ENCODE measurements at places on chromosomes 3 and 15.
A peak's percentile ranks its signal among the peaks of the same experiment; 100 is the strongest.

- DNase-seq, result no peak
These were observed 27.6 kb upstream of the RAB7A start for GRCh38 chr3:128698211-128699047.

- DNase-seq, result no peak
These were observed 62.0 kb downstream of the SFMBT1 start for GRCh38 chr3:52983828-52984227.

DNA sequence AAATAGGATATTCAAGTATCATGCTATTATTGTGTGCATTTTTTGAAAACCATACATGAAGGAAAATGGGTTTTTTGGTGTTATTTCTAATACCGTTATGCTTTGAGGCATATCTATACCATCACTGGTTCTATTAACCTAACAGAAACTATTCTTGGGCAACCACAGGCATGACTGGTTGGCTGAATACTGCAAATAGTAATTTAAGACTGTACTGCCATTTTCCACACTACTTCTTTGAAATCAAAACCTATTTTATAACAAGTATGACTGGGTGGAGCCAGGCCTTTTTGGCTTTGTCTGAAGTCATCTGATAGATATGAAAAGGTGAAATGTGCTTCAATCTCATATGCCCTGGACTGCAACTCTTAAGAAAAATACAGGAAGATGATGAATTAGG lies 115.1 kb downstream of the ULK4 start:
- DNase-seq, result no peak

GRCh38 chr3:185519021-185519420 lies 20.2 kb upstream of the TMEM41A start:
- no peak for DNase-seq

GRCh38 chr15:68203956-68204355 lies 1.2 kb downstream of the CALML4 start:
- DNase-seq, result peak; percentile 74

DNA sequence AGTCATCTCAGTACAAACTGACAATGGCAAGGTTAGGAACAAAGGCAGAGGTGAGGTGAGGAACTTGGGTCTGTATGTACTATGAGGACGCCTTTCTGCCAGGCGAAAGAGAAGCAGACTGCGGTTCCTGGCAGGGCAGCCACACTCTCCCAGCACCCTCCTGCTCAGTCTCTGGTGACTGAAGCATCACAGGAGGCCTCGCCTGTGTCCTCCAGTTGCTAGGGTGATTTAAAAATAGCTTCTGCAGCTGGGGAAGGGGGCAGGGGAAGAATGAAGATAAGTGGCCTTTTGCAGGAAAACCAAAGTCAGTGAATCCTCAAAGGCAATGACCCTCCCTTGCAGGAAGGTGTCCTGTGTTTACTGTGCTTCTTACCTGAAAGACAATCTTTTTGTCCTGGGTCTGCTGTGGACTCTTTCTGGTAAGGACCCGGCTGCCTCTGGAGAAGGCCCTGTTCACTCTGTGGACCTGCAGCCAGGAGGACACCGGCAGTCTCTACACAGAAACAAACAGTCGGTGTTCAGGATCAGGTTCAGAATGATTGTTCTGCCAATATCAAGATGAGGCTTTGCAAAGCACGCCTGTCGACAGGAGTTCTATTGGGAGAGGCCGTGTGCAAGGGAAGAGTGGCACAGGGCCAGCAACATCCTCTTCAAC lies 65.7 kb upstream of the DGKG start:
- no peak for DNase-seq

DNA sequence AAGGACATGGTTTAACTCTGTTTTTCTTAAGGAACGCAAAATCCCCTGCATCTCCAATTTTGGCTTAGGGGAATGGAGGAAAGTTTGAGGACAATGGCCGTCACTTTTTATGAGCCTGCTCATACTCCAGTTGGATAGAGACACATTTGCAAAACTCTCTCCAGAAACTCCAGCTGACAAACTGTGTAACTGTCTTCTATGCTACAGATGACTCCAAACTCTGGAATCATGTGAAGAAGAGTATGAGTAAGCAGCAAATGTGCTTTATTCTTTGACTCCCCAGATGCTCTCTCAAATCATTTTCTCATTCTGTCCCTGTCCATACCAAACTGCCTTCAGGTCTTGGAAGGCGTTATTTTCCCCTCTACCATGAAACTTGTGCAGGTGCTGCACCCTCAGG lies 226.5 kb upstream of the GPR149 start:
- no peak for DNase-seq

- DNase-seq, result no peak
These were observed 733.5 kb upstream of the CCDC54 start for GRCh38 chr3:106643684-106644161.

GRCh38 chr3:151558661-151559060 lies 97.8 kb upstream of the IGSF10 start:
- no peak for DNase-seq

DNA sequence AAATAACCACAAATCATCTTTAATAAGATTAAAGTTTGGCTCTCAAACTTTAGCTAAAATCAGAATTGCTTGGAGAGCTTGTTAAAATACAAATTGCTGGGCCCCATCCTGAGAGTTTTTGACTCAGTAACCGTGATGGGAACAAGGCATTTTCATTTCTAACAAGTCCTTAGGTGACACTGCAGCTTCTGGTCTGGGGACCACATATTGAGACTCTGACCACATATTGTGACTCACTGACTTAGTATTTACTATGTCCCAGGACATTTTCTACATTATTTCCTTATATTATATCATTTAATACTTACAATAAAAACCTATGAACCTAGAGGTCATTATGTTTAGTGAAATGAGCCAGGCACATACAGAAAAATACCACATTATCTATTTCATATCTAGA lies 164.5 kb downstream of the ZMAT3 start:
- no peak for DNase-seq

GRCh38 chr3:66299891-66300290 lies 79.1 kb downstream of the SLC25A26 start:
- DNase-seq, result no peak

- no peak for DNase-seq
These were observed 17.2 kb downstream of the ARHGEF3 start for GRCh38 chr3:56784448-56785001.

GRCh38 chr15:70127770-70128413 lies 30.2 kb upstream of the TLE3 start:
- no peak for DNase-seq

DNA sequence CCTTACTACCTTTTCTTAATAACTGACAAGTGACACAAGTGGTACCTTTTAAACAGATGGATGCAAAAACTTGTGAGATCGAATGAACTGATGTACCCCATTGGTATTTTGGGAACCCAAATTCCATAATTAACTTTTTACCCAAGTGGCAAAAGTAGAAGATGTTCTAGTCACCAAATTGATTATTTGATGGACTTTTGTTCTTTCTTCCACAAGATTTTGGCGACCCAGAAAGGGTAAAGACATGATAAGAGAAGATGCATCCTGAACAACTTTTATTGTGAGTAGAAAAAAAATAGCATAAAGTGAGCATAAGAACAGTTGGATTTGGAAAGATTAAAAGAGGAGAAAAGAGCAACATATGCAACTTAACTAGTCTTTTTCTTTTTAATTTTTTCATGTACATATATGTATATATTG lies 159.5 kb downstream of the TIGIT start:
- DNase-seq, result no peak

GRCh38 chr15:84582583-84583157 lies 18.1 kb upstream of the ZSCAN2 start:
- DNase-seq, result no peak

DNA sequence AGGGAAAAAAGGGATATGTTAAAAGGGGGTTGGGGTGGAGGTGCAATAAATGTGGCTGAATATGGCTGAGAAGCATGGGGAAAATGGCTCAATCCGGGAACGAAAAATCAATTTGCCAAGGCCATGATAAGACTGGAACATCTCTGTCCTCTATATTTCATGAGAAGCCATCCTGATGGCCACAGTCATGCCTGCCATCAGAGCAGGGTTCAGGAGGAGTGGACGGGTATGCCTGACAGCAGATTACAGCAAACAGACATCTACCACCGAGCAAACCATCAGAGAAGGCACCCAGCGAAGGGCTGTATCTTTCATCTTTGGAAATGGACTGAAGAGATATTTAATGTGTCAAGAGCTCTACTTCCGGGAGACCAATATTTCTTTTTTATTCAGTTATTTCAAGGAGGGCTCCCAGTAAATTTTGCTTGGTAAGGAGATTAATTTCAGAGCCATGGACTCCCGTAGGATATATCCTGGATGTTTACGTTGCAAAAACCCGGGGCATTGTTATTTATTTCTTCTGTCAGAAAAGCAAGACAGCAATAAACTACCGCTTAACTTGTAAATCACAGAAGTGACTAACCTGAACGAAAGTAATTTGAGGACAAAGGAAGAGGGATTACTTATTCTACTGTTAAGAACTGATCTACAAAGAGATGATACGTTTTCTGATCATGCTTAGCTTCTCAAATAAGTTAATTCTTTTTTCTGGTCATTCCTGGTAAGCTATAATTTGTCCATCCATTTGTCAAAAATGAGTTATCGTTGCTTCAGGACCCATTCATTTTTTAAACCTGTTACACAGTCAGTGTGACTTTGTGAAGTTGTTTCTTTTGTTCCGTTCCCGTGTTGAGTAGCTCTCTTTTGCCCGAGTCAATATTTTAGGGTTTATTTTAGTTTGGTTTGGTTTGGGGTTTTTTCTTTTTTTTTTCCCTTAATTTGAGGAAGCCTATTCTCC lies 80.6 kb upstream of the CHD2 start:
- no peak for DNase-seq

DNA sequence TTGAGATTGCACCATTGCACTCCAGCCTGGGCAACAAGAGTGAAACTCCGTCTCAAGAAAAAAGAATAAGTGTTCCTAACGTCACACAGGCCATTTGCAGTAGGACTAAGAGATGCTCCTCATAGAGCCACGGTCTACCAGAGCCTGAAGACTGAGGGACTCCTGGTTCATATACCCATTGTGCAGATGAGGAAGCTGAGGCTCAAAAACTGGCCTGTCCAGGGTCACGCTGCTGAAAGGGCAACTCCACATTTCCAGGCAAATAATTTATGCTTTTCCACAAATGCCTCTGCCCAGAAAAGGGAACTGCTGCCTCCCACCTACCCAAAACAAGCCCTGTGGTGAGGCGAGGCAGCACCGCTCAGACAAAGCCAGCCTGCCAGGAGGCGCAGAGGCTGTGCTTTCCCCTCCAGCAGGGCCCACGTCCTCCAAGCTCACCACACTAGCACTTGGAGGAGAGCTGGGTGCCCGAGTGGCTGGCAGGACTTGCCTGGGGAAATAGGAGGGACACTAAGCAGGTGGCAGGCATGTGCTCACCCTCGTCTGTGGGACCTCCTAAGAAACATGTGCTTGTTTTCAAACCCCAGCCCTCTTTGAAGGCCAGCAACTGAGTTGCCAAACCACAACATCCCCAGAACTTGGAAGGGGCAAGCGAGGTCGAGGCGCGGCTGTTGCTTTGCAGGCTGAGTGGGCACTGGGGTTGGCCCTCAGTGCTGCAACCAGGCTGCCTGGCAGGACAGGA lies 195.6 kb downstream of the XXYLT1 start:
- DNase-seq, result no peak

GRCh38 chr3:46565607-46566039 lies 479 bp downstream of the LRRC2 start:
- DNase-seq, result no peak

DNA sequence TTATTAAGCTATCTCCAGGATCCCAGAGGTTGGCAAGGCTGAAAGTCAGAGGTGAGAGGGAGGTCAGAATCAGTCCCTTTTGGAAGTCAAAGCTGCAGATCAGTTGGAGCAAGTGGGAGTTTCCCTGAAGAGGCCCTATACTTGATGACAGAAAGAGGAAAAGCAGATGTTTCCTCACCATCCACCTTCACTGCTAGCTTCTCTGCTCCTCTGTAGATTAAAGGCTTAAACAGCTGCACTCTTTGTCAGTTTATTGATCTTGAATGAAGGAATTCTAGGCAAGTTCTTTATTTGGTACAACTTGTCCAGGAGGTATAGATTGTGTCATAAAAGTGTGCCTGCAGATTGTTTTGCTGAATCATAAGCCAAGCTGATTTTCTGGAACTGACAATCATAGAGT lies 408.2 kb upstream of the TGFBR2 start:
- no peak for DNase-seq

GRCh38 chr3:76063811-76064210 lies 278.5 kb upstream of the ZNF717 start:
- DNase-seq, result no peak

DNA sequence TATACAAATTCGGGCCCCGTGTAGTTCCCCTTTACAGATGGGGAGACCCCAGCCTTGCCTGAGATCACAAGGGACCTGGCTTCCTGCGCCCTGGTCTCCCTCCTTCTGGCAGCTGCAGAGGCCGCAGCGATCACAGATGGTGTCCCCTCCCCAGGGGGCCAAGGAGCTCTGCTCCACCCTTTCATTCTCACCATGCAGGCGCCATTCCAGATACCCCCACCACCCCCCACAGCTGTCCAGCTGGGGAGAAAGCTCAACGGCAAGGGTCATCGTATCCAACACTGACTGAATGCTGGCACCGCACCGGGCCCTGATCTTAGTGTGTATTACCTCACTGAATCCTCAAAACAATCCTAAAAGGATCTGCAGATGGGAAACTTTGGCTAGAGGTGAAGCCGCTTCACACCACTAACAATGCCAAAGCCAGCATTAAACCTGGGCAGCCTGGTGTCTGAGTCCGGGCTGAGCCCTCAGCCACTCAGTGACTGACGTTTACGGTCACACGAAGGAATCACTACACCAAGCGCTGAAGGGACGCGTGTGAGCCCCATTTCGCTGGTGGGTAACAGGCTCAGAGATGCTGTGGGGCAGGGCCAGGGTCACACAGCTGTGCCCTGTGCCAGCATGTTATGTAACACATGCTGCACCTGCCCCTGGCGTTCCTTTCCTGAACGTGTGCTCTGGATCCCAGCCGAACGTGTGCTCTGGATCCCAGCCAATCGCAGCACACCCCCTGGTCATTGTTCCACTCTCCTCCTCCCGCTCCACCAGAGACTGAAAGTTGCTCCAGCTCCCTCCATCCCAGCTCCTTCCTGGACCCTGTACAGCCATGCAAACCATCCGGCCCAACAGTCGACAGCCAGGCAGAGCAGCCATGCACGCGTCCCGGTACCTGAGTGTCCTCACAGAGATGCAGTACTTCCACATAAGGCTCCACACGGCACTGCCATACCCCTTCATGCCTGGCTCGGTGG lies 51.8 kb downstream of the IQSEC1 start:
- DNase-seq, result no peak

DNA sequence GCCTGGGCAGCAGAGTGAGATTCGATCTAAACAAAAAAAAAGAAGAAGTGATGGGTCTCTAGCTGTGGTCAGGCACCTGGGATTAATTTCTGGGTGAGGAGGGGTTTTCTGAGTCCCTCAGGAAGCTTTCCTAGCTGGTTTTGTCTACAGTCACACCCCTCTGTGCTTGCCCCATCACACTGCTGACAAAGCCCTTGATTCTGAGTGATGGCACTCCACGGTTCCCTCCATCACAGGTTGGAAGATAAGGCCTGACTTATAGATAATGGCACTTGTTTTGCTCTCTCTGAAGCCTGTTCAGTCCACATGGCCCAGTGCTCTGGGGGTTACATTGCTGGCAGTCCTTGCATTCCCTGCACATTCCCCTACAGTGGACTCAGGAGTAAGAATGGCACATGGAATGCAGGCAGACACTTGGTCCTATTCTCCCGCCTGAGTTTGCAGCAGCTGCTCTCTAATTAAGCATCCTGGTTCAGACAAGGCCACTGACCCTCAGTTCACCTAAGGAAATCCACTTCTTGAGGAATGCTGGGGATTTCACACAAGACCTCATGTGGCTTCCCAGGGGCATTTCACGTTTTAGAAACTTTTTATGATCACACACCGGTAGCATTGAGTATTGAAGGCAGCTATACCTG lies 81.0 kb upstream of the NMNAT3 start:
- peak; percentile 70 for DNase-seq
